ENCODE measurements at places on chromosomes 6 and 20. TPM values are rescaled to one million over a fixed set of nuclear protein-coding genes. Genes with fewer than 3 reads are reported as not detected.
A peak's percentile ranks its signal among the peaks of the same experiment; 100 is the strongest.

- no peaks in the 10 kb centered on the region for H3K4me1 ChIP-seq
- no peaks in the 10 kb centered on the region for H3K36me3 ChIP-seq
- H3K4me3 ChIP-seq, result no peak overlapping the region
- DNase-seq, result no peak
- no peak overlapping the region for H3K27ac ChIP-seq
These were observed 224.0 kb downstream of the SMOC2 start for GRCh38 chr6:168664956-168665355.

- H3K4me1 ChIP-seq, result no peaks in the 10 kb centered on the region
- no peak overlapping the region for H3K4me3 ChIP-seq
- H3K27ac ChIP-seq, result no peak overlapping the region
- no peaks in the 10 kb centered on the region for H3K36me3 ChIP-seq
- no peak for DNase-seq
These were observed 23.3 kb downstream of the TMC2 start for GRCh38 chr20:2559651-2560050.

- no peak overlapping the region for H3K4me3 ChIP-seq
- no peaks in the 10 kb centered on the region for H3K27me3 ChIP-seq
- no peaks in the 10 kb centered on the region for H3K36me3 ChIP-seq
- H3K4me1 ChIP-seq, result no peaks in the 10 kb centered on the region
These were observed 477.2 kb downstream of the EYS start for GRCh38 chr6:65229825-65230224.

DNA sequence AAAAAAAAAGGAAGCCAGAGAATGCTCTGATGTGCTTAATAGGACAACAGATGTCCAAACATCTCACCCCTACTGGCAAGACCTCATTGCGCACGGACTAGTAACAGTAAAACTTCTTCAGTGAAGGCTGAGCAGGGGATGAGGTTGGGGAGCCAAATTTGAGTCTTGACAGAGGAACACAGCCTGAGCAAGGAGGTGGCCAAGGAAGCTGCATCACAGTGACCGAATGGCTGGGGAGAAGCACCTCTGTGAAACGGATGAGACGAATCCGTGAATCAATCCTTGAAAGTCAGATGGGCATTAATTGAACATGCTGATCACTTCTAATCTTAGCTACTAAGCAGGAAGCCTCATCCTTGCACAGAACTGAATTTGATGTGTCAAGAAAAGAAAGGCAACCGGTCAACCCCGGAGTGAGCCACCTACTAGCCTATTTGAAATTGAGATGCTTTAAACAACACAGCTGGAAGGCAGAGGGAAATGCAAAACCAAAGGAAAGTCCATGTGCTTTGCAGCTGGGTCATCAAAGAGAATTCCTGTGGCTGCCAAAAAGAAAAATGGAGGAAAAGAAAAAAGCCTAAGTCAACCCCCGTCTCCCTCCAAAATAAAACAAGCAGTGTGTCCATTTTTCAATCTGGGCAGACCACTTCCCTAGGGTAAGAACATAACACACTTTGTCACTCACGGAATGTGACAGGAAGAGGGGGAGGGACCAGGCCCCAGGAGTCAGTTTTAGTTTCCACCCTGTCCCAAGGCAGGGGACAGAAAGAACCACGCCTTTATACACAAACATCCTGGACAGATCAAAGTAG, 29.5 kb downstream of the PXDC1 start:
- no peaks in the 10 kb centered on the region for H3K4me1 ChIP-seq
- H3K27me3 ChIP-seq, result no peaks in the 10 kb centered on the region
- H3K4me3 ChIP-seq, result no peak overlapping the region
- DNase-seq, result peak; percentile 62
- H3K36me3 ChIP-seq, result peaks cover 37% of the 10 kb centered on the region
- H3K27ac ChIP-seq, result no peak overlapping the region

- no peaks in the 10 kb centered on the region for H3K36me3 ChIP-seq
- no peaks in the 10 kb centered on the region for H3K27me3 ChIP-seq
- no peak overlapping the region for H3K27ac ChIP-seq
- peak; percentile 59 for DNase-seq
- H3K4me1 ChIP-seq, result no peaks in the 10 kb centered on the region
These were observed 201.0 kb upstream of the CEP162 start for GRCh38 chr6:84428300-84428907.

GRCh38 chr6:158879180-158879579, 60.0 kb upstream of the EZR start:
- no peaks in the 10 kb centered on the region for H3K36me3 ChIP-seq
- no peaks in the 10 kb centered on the region for H3K4me1 ChIP-seq
- no peaks in the 10 kb centered on the region for H3K27me3 ChIP-seq
- DNase-seq, result no peak
- H3K27ac ChIP-seq, result no peak overlapping the region

DNA sequence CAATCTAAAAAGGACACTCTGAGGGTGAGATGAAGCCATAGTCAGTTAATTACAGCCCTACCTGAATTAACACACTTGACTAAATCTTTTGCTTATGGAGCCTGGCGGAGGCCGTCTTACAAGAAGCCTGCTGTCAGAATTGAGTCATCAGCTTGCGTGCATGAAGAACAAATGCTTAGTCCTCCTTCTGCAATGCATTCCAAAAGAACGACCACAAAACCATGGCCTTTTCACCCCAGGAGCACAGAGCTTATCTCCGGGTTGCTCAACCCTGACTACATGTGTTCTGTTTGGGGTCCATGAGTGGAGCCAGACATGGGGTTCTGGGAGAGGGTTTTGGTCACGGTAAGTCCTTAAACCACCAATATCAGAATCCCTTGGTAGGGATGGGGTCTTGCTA, 318.1 kb downstream of the CLIC5 start:
- no peak for DNase-seq
- H3K27ac ChIP-seq, result no peak overlapping the region
- H3K4me3 ChIP-seq, result no peak overlapping the region
- no peaks in the 10 kb centered on the region for H3K27me3 ChIP-seq
- H3K4me1 ChIP-seq, result no peaks in the 10 kb centered on the region

- no peaks in the 10 kb centered on the region for H3K36me3 ChIP-seq
- no peaks in the 10 kb centered on the region for H3K4me1 ChIP-seq
- no peak for DNase-seq
- no peak overlapping the region for H3K4me3 ChIP-seq
- H3K27me3 ChIP-seq, result no peaks in the 10 kb centered on the region
These were observed 85.1 kb downstream of the EDN3 start for GRCh38 chr20:59385480-59385879.

DNA sequence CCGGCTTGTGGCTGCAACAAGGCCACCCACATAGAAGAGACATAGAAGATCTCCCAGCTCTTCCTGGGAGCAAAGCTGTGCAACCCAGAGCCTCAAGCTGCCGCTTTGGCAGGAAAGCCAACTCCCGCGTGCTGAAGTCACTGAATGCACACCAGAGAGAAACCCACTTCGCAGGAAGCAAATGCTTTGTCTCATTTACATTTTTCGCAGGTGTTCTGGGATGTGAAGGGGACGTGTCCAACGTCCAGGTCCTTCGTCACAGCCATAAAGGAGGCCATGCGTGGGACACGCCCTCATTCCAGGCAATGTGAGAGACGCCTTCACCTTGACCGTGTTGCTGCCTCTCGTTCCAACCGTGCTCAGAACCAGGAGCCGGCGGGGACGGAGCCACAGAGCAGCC, 24.4 kb downstream of the KCNQ2 start:
- no peak overlapping the region for H3K27ac ChIP-seq
- peaks cover 3% of the 10 kb centered on the region for H3K4me1 ChIP-seq

GRCh38 chr6:126939784-126940183, 178.7 kb upstream of the RSPO3 start:
- H3K27me3 ChIP-seq, result no peaks in the 10 kb centered on the region
- no peaks in the 10 kb centered on the region for H3K36me3 ChIP-seq
- H3K27ac ChIP-seq, result no peak overlapping the region

GRCh38 chr20:10954137-10954840, 280.5 kb upstream of the JAG1 start:
- H3K27ac ChIP-seq, result no peak overlapping the region
- H3K27me3 ChIP-seq, result no peaks in the 10 kb centered on the region
- H3K36me3 ChIP-seq, result no peaks in the 10 kb centered on the region
- H3K4me1 ChIP-seq, result no peaks in the 10 kb centered on the region
- H3K4me3 ChIP-seq, result no peak overlapping the region

- H3K27ac ChIP-seq, result no peak overlapping the region
- H3K4me3 ChIP-seq, result no peak overlapping the region
- no peaks in the 10 kb centered on the region for H3K36me3 ChIP-seq
- DNase-seq, result peak; percentile 69
These were observed 111.9 kb upstream of the GGTLC1 start for GRCh38 chr20:24100370-24101011.

DNA sequence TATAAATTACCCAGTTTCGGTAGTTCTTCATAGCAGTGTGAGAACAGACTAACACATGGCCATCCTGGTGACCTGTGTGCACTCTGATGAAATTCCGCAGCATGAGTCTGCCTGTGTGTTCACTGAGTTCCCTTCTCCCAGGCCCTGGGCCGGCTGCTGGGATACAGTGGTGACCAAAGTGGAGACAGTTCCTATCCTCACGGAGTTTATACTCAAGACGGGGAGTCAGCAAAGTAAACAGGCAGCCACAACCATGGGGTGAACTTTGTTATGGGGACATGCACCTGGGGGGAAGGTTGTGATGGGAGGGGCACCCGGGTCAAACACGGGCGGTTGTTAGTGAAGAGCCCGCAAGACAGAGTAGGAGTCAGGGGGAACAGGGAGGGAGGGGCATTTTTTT, 202.0 kb downstream of the CDH4 start:
- no peaks in the 10 kb centered on the region for H3K36me3 ChIP-seq
- H3K27me3 ChIP-seq, result no peaks in the 10 kb centered on the region
- no peak overlapping the region for H3K4me3 ChIP-seq
- no peak for DNase-seq

GRCh38 chr20:33273117-33273851, 9.7 kb upstream of the BPIFB1 start:
- peaks cover 2% of the 10 kb centered on the region for H3K27me3 ChIP-seq
- no peak overlapping the region for H3K4me3 ChIP-seq
- H3K4me1 ChIP-seq, result no peaks in the 10 kb centered on the region
- no peak overlapping the region for H3K27ac ChIP-seq
- H3K36me3 ChIP-seq, result no peaks in the 10 kb centered on the region

DNA sequence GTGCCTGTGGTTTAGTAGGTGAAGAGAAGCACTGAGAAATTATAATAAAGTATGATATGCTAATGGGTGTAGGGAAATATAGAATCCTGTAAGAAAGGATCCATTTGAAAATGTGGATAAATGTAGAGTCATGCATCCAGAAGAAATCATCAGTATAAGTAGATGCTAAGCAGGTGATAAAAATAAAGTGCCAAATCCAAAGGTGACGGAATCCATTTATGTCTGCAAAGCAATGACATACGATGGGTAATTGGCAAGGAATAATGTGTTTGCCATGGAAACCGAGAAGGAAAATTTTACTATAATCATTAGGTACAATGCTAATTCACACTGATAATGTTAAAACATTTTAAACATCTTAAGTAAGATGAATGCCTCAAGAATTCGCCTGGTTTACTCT, 163.0 kb downstream of the OPN5 start:
- no peak overlapping the region for H3K4me3 ChIP-seq
- H3K36me3 ChIP-seq, result no peaks in the 10 kb centered on the region
- H3K27me3 ChIP-seq, result no peaks in the 10 kb centered on the region
- no peaks in the 10 kb centered on the region for H3K4me1 ChIP-seq
- H3K27ac ChIP-seq, result no peak overlapping the region

GRCh38 chr6:145863366-145863765, 48.8 kb upstream of the FBXO30 start:
- H3K4me1 ChIP-seq, result peaks cover 15% of the 10 kb centered on the region
- H3K27me3 ChIP-seq, result no peaks in the 10 kb centered on the region
- no peak for DNase-seq
- no peak overlapping the region for H3K4me3 ChIP-seq
- H3K36me3 ChIP-seq, result no peaks in the 10 kb centered on the region

GRCh38 chr6:130928158-130928912, 101.1 kb downstream of the SMLR1 start:
- DNase-seq, result no peak
- H3K27me3 ChIP-seq, result no peaks in the 10 kb centered on the region
- H3K4me3 ChIP-seq, result no peak overlapping the region
- H3K27ac ChIP-seq, result no peak overlapping the region
- H3K36me3 ChIP-seq, result no peaks in the 10 kb centered on the region
- peaks cover 24% of the 10 kb centered on the region for H3K4me1 ChIP-seq

- DNase-seq, result peak; percentile 82
- H3K4me1 ChIP-seq, result peaks cover 19% of the 10 kb centered on the region
- no peaks in the 10 kb centered on the region for H3K27me3 ChIP-seq
- H3K27ac ChIP-seq, result no peak overlapping the region
- H3K36me3 ChIP-seq, result no peaks in the 10 kb centered on the region
These were observed 160.7 kb downstream of the ZFAND3 start for GRCh38 chr6:37980222-37980595.

DNA sequence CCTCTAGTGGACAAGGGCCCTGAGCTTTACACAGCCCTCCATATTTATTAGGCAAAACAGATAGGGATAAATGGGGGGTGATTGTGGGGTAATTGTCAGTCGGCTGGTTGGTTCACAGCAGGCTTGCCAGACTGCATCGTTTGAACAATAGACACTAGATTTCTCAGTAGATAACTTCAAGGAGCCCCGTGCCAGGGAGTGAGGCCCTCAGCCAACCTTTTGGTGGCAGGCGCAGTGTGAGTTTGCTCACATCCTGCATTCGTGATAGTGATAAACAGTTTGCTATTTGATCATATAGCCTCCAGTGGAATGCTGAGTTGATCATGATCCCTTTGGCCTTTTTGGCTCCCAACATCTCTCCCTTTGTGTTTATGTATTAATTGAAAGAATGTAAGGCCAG, 3.6 kb upstream of the ABHD12 start:
- DNase-seq, result no peak
- H3K4me3 ChIP-seq, result no peak overlapping the region
- H3K27ac ChIP-seq, result no peak overlapping the region
- H3K27me3 ChIP-seq, result no peaks in the 10 kb centered on the region
- H3K4me1 ChIP-seq, result peaks cover 2% of the 10 kb centered on the region

- H3K27me3 ChIP-seq, result no peaks in the 10 kb centered on the region
- peaks cover 7% of the 10 kb centered on the region for H3K4me1 ChIP-seq
- no peak overlapping the region for H3K4me3 ChIP-seq
- no peak for DNase-seq
- H3K36me3 ChIP-seq, result no peaks in the 10 kb centered on the region
These were observed 2.4 kb downstream of the MYBL2 start for GRCh38 chr20:43669332-43669731.

TREM2 gene
- total RNA-seq, result 10.7 TPM

TINAG gene
- not detected for total RNA-seq

OPN5 gene
- 0.12 TPM for total RNA-seq

SASH1 gene
- 114 TPM for total RNA-seq

KIF25 gene
- total RNA-seq, result 0.46 TPM

PGC gene
- total RNA-seq, result 586 TPM

PLCB1 gene
- total RNA-seq, result 43.8 TPM

SGK2 gene
- total RNA-seq, result 3.2 TPM

VSX1 gene
- total RNA-seq, result not detected

UBE2J1 gene
- 40.5 TPM for total RNA-seq

MTFR2 gene
- total RNA-seq, result 0.65 TPM

RIN2 gene
- 93.3 TPM for total RNA-seq

UQCC2 gene
- total RNA-seq, result 55.4 TPM

EFCAB8 gene
- total RNA-seq, result 0.83 TPM

SLC17A9 gene
- 17.3 TPM for total RNA-seq

CTSZ gene
- 105 TPM for total RNA-seq

PRDM13 gene
- not detected for total RNA-seq

EXOC2 gene
- total RNA-seq, result 33.0 TPM

MEP1A gene
- 0.06 TPM for total RNA-seq

ZBTB46 gene
- total RNA-seq, result 15.3 TPM

MC3R gene
- not detected for total RNA-seq

Measured in lung (tissue), 17 donors.